Osteoblast (primary cell): ENCODE measurements at places on chromosomes 7 and 10. TPM values are rescaled to one million over a fixed set of nuclear protein-coding genes. Genes with fewer than 3 reads are reported as not detected.
A peak's percentile ranks its signal among the peaks of the same experiment; 100 is the strongest.

- no peak overlapping the region for H3K27ac ChIP-seq
- no peaks in the 10 kb centered on the region for H3K4me1 ChIP-seq
- H3K27me3 ChIP-seq: peaks cover 22% of the 10 kb centered on the region
These were observed 43.7 kb downstream of the ZNF273 start for GRCh38 chr7:64946772-64947171.

DNA sequence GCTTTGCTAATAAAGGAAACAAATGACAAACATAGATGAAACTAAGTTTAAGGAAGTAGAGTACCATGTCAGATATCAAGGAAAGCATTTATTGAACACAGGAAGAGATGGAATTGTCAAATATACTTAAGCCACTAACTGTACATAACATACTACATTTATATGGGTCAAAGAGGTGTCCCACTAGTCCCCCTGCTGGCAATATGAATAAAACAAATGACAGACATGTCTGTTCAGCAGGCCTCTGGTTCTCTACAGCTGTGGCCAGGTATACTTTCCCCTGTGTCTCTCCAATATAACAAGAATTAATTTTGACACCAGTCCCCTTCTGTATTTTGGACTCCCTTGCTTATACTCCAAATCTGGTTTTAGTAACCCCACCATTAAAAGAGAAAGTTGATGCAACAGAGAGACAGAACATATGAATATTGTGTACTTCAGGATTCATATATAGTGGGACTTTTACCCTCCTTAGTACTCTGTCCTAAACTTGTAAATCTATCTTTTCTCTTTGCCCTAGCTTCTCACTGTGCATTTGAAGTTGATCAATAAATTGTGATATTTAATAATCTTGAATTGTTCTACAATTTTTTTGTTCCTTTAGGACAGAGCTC, 42.9 kb downstream of the CD36 start:
- no peak for DNase-seq
- H3K36me3 ChIP-seq: no peaks in the 10 kb centered on the region
- H3K4me3 ChIP-seq: no peak overlapping the region
- no peaks in the 10 kb centered on the region for H3K27me3 ChIP-seq

- H3K4me3 ChIP-seq: no peak overlapping the region
- H3K27ac ChIP-seq: no peak overlapping the region
- no peaks in the 10 kb centered on the region for H3K27me3 ChIP-seq
- H3K36me3 ChIP-seq: peaks cover 5% of the 10 kb centered on the region
- no peaks in the 10 kb centered on the region for H3K4me1 ChIP-seq
These were observed 14.6 kb downstream of the AKR1C3 start for GRCh38 chr10:5108658-5109416.

- peaks cover 8% of the 10 kb centered on the region for H3K27me3 ChIP-seq
- H3K36me3 ChIP-seq: no peaks in the 10 kb centered on the region
- peaks cover 12% of the 10 kb centered on the region for H3K4me1 ChIP-seq
These were observed 206.6 kb downstream of the CXCL12 start for GRCh38 chr10:44178281-44178680.

DNA sequence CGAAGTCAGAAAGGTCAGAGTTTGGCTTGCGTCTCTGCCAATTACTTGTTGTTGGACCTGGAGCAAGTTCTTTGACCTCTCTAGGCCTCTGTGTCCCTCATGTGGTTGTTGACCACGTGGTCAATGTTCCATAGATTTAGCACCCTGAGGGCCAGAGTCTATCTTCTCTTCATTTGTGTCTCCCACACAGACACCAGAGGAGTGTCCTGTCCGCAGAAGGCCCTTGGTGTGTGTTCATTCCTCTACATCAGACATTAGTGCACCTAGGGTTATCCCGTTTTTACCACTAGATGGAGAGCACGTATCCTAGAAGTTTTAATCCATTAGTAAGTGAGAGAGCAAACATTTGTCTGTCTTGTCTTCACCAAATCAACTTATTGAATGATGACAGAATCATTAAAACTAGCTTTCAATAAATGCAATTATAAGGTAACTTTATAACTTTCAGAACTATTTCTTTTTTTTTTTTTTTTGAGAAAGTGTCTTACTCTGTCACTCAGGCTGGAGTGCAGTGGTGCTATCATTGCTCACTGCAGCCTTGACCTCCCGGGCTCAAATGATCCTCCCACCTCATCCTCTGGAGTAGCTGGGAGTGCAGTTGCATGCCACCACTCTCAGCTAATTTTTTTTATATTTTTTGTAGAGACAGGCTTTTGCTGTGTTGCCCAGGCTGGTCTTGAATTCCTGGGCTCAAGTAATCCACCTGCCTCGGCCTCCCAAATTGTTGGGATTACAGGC, 122.5 kb upstream of the ANKRD1 start:
- H3K4me1 ChIP-seq: no peaks in the 10 kb centered on the region
- no peaks in the 10 kb centered on the region for H3K36me3 ChIP-seq
- DNase-seq: peak; percentile 21
- no peak overlapping the region for H3K27ac ChIP-seq

DNA sequence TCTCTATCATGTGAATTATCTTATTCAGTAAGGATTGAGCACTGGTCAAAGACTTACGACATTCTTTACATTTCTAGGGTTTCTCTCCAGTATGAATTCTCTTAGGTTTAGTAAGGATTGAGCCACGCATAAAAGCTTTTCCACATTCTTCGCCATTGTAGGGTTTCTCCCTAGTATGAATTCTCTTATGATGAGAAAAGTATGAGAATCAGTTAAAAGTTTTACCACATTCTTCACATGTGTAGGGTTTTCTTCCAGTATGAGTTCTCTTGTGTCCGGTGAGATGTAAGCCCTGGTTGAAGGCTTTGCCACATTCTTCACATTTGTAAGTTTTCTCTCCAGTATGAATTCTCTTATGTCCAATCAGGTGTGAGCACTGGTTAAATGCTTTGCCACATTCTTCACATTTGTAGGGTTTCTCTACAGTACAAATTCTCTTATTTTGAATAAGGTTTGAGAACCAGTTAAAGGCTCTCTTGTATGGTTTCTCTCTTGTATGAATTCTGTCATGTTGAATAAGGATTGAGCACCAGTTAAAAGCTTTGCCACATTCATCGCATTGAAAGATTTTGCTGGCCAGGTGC, 445.9 kb downstream of the ZNF479 start:
- no peak overlapping the region for H3K4me3 ChIP-seq
- no peaks in the 10 kb centered on the region for H3K36me3 ChIP-seq
- no peaks in the 10 kb centered on the region for H3K27me3 ChIP-seq
- H3K4me1 ChIP-seq: no peaks in the 10 kb centered on the region
- H3K27ac ChIP-seq: no peak overlapping the region

DNA sequence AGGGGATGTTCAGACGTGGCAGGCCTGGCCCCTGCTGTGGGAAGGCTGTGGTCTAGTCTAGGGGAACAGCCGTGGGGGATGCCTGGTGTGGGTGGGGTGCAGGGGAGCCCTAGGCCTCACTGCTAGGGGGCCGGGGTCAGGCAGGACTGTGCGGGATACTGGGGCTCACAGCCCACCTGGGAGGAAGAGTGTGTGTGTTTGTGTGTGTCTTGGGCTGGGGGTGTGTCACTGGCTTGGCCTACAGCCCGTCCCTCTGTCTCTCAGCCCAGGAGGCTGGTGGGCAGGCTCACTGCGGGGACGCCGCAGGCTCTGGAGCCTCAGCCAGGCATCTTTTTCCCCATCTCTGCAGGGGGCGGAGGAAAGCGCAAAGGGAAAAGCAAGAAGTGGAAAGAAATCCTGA, 118.8 kb downstream of the GRK5 start:
- H3K27me3 ChIP-seq: no peaks in the 10 kb centered on the region
- H3K27ac ChIP-seq: no peak overlapping the region
- no peak overlapping the region for H3K4me3 ChIP-seq
- DNase-seq: peak; percentile 50

DNA sequence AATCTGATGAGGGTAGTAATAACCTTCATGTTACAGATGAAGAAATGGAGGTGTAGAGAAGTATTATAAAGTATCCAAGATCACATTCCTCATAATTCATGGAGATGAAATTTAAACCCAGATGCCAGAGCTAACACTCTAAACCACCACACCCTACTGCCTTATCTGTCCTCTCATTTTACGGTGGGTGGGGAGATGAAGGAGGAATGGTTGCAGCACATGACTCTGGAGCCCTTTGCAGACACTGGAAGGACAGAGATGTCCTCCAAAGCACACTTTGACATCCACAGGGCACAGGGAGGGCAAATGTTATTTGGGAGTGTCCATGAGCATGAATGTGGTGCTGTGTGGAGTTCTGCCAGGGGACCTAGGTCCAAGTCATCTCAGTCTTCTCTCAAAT, 1.1 kb downstream of the PLEKHS1 start:
- H3K27ac ChIP-seq: no peak overlapping the region
- H3K36me3 ChIP-seq: no peaks in the 10 kb centered on the region
- H3K4me3 ChIP-seq: no peak overlapping the region
- no peaks in the 10 kb centered on the region for H3K4me1 ChIP-seq
- no peaks in the 10 kb centered on the region for H3K27me3 ChIP-seq

GRCh38 chr7:68147614-68148238, 1151.1 kb downstream of the TYW1 start:
- DNase-seq: no peak
- H3K27ac ChIP-seq: no peak overlapping the region
- H3K4me1 ChIP-seq: no peaks in the 10 kb centered on the region
- no peaks in the 10 kb centered on the region for H3K36me3 ChIP-seq
- no peak overlapping the region for H3K4me3 ChIP-seq
- no peaks in the 10 kb centered on the region for H3K27me3 ChIP-seq

- no peak overlapping the region for H3K27ac ChIP-seq
- no peaks in the 10 kb centered on the region for H3K27me3 ChIP-seq
- peaks cover 2% of the 10 kb centered on the region for H3K36me3 ChIP-seq
These were observed 12.7 kb upstream of the VDAC2 start for GRCh38 chr10:75197906-75198305.

DNA sequence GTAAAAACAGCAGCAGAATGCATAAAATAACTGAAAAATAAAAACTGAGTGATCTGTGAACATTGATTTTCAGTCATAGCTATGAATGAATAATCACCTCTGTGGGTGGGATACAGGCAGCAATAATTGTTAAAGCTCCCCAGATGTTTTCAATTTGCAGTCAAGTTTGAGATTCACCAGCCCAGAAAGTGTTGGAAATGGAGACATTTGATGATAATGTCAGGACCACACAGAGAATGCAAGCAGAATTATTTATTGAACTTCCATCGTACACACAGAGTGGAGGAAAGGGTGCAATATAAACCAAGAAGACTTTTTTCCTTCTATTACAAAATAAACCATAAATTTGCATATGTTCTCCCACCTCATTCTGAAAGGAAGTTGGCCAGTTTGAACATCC, 601.7 kb downstream of the ANKRD7 start:
- H3K27me3 ChIP-seq: no peaks in the 10 kb centered on the region
- no peaks in the 10 kb centered on the region for H3K4me1 ChIP-seq
- no peaks in the 10 kb centered on the region for H3K36me3 ChIP-seq
- no peak overlapping the region for H3K27ac ChIP-seq

NUDCD3 gene
- 44.2 and 54.3 TPM in 2 replicates for total RNA-seq

ASAH2B gene
- total RNA-seq: 3.3 and 3.5 TPM in 2 replicates

KLF14 gene
- not detected in 2 replicates for total RNA-seq

BAMBI gene
- total RNA-seq: 13.6 and 14.8 TPM in 2 replicates

SFTPA2 gene
- not detected in 2 replicates for total RNA-seq
